Hematopoietic multipotent progenitor cell (in vitro differentiated cells): ENCODE measurements at places on chromosomes 16 and 17.

GRCh38 chr17:75542728-75543336 lies 17.3 kb downstream of the LLGL2 start:
- no peak for DNase-seq

DNA sequence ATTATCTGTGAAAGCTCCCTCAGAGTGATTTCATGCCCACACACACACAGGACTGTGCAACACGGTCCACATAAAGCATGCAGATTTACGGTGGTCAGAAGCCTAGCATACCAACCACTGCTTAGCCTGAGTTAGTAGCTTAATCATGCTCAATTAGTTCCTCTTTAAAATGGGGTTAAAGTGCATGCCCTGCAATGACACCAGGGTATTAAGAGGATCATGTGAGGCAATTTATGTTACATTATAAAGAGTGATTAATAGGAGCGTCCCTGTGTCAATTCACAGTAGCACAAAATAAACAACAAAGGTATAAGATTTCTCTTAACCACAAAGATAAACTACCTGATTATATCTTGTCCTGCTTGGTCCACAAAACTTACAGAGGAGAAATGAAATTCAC lies 39.8 kb downstream of the C17orf67 start:
- no peak for DNase-seq

DNA sequence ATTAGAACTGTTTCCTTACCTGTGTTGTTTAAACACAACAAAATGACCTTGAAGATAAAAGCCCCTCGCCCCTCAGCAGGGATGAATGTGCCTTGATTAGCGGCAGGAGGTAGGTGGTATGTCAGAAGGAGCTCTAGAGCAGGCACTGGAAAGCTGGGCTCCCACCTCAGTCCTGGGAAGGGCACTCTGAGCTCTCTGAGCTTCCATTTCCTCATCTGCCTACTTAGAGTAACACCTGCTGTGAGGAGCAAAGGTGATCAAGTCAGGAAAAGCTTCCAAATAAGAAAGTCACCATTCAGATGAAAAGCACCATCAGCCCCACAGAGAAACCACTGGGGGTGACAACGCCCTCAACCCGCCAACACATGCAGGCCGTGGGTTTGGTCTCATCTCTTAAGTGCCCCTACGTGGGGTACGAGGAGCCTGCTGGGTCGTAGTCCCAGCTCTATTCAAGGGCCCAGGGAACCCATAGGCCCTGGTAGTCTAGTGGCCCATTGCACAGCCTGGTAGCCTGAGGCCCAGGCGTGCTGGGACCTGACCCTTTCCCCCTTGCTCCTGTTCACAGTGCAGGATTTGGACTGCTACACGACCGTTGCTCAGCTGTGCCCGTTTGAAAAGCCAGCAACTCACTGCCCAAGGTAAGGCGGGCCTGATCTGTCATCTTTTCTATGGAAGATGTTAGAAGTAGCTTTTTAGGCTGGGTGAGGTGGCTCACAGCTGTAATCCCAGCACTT lies 57.3 kb downstream of the CRISPLD2 start:
- no peak for DNase-seq

DNA sequence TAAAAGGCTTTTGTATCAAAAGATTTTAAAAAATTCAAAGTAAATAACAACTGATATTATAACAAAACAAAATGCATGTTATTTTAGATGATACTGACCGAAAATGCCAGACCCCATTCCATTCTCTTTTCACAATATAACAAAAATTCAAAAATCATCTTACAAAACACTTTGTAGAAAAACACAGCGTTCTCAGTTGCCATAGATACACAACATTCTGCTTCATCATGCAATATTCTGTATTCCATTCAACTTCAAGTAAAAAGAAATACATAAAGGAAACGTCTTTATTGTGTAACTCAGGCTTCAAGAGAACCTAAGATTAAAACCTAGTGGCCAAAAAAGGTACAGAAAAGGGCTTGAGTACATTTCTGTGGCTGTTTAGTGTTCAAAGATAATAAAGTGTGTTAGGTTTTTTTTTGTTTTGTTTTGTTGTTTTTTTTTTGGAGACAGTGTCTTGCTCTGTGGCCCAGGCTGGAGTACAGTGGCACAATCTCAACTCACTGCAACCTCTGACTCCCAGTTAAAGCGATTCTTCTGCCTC lies 250.5 kb downstream of the CEP112 start:
- no peak for DNase-seq

GRCh38 chr16:10988164-10988803 lies 43.9 kb downstream of the CLEC16A start:
- no peak for DNase-seq
